ENCODE measurements at places on chromosomes 1 and 21. TPM values are rescaled to one million over a fixed set of nuclear protein-coding genes. Genes with fewer than 3 reads are reported as not detected.

GRCh38 chr1:68347415-68347814, 102.3 kb downstream of the RPE65 start:
- DNase-seq, result no peak

DNA sequence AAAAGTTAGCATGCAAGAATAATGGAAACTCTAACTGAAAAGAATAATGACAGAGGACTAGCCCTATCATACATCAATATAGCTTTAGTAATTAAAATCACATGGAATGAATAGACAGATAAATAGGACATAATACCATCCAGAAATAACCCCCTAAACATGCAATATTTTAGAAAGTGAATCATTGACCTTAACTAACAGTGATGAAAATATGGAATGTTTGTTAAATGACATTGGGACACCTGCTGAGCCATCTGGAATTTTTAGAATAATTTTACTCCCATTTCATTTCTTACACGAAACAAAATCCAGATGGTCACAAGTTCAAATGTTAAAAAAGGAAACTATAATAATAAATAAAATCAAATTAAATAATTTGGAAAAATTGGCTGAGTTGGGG, 53.1 kb upstream of the FMO3 start:
- DNase-seq, result no peak

GRCh38 chr21:27129215-27129614, 162.3 kb upstream of the ADAMTS5 start:
- no peak for DNase-seq

DNA sequence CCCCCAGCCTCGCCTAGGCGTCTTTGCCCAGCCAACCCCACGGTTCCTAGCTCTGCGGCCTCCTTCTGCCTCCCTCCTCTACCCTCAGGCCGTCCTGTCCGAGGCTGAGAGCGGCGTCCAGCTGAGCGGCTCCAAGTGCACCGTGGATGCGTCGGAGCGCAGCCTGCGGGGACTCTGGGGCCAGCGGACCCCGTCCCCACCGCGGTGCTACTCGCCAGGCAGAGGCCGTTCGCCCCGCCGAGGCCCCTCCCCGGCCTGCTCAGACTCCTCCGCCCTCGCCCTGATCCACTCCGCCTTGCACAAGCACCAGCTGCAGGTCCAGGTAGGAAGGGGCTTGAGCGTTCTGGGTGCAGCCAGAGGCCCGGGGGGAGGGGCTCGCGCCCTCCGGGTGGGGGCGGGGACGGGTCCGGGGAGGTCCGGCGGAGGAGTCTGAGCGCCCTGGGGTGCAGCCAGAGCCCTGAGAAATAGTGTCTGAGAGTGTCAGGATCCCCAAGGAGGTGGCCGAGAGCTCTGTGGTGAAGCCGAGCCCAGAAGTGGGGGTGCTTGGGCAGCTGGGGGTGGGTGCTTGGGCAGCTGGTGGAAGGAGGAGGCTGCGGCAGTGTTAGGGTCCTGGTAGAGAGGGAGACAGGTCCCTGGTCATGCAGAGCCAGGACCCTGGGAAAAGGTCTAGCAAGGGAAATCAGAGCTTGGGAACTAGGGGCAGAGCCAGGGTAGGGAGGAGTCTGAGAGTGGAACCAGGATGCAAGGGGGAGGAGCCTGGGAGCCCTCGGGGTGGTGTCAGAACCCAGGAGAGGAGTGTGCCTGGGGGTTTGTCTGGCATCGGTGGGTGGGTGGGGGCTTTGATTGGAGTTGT, 3.2 kb upstream of the NBPF3 start:
- DNase-seq, result no peak

DNA sequence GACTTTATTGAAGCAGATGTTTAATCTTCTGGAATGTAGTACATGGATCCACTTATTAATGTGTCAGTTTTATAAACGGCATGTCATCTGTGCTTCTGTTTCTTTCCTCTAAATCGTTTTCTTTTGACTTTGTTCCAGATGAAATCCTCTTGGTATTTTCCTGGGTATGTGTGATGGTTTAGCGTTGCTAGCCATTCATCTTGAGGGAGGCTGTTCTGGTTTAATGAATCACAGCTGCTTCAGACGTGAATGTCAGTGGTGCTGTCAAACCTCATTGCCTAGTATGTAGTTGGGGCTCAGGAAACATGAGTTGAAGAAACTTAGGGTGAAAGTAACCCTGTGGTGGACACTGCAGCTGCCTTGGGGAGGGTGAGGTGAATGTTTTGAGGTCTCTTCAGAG, 33.2 kb downstream of the KCNK1 start:
- DNase-seq, result no peak

DNA sequence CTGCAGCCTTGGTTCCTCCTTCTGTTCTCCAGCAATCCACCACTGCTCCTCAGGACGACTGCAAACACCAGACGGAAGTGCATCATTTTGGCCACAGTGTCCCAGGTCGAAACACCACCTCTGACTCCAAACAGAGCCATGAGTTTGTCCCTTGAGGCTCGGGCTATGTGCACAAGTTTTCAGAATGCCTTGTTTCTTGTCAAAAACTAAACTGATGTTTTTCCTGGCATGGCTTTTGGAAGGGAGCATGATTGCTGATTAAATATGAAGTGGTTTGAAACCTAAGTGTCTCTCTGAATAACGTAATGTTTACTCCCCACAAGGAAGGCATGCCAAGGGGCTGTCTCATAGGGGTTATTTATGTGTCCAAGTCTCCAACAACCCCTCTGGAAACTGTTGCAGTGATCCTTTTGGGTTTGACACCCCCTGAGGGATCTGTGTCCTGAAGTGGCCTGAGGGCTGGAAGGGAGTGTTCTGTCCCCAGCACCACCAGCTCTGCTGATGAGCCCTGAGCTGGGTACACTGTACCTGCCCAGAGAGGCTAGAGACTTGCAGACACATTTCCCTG, 132.7 kb downstream of the PLPP3 start:
- DNase-seq, result no peak

Gene TMEM39B
- total RNA-seq, result 4.2 TPM

GRCh38 chr21:45386336-45386727, 18.6 kb upstream of the COL18A1 start:
- DNase-seq, result no peak

Gene USH2A
- 0.16 TPM for total RNA-seq

DNA sequence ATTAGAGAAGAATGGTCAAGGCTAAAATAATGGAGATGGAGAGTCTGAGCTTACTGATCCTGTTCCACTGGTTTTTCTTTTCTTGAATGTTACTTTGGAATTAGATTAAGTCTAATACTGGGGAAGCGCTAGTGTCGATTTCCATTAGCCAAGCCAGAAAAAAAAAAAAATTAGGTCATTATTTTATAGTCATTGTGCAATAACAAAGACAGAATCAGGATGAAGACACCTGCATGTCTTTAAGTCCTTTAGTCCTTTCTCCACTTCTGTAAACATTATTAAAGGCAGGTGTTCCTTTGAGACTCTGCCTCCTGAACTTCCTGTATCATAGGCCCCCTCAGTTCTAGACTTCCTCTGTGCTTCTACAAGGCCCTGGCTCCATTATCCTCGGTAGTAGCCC, 42.8 kb downstream of the MYSM1 start:
- DNase-seq, result no peak

DNA sequence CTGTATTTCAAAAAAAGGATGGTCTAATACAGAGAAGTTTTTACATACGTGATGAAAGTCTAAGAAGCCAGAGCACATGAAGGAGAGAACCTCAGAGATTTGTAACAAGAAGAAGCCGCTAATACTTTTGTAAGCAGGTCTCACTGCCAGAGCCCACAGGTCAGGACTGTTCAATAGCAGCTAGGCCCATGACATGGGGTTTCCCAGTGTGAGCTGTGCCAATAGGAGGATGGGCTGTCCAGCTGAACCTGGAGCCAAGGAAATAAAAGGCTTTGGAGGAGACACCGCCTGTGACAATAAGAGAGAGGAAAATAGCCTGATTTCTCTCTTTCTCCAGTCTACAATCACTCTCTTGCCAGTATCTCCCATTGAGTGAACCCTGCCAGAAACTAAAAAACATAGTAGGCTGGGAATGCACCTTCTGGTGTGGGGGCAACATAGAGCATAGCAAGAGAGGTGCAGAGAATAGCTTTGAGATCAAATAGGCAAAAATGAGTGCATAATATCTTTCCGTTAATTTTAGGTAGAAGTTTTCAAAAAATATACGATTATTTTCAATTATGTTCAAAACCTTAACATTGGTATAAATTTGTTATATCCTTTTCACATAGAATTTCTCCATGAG, 360.3 kb downstream of the NEGR1 start:
- DNase-seq, result no peak

DNA sequence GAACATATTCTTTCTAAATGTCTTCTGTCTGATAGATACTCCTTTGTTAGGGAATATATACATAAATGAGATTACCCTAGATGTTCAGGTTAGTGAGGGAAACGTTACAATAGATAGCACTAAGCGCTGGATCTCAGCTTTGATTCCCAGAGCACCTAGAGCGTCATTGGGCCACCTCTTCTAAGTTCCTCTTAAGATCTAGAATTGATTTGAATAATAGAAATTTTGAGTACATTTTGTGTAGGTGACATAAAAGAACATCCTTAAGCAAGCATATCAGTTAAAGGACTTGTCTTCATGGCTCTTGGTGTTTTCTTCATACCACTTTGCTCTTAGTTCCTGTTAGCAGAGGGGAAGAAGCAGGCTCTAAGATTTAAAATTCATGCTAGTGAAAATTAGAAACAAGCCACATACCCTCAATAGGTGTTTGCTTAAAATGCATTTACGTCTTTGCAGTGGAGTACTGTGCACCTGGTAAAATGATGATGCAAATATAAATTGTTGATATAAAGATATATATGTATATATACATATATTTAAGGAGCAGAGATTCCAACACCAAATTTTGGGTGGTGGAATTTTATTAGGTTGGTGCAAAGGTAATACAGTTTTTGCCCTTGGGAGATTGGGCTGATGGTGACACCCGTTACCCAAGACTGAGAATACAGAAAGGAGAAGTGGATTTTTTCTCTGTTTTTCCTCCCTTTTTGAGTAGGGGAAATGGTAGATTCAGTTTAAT, 47.1 kb downstream of the DYRK1A start:
- DNase-seq, result no peak

DNA sequence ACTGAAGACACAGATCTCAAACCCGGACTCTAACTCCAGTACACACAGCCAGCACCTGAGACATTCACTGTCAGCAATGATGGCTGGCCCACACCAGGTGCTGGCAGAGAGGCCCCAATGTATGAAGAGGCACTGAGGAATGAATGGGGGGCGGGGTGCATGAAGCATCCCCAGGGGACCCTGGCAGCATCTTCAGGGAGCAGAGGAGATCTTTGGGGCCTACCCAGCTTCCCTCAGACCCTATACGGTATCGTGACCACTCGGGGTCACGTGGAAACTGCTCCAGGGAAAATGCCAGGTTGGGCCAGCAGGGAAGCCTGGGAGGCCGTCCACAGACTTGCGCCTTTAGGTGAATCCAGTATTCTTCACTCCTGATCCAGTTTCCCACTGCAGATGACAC, 84.3 kb downstream of the NPHP4 start:
- no peak for DNase-seq

Gene CACNA1S
- 1.9 TPM for total RNA-seq

Gene SIK1
- 27.1 TPM for total RNA-seq

Gene SGIP1
- 8.4 TPM for total RNA-seq

Gene SERPINC1
- not detected for total RNA-seq

GRCh38 chr1:160858097-160858496, 4.6 kb downstream of the CD244 start:
- DNase-seq, result no peak

Gene BMP8A
- total RNA-seq, result 0.95 TPM

GRCh38 chr1:78491451-78492071, 787 bp downstream of the PTGFR start:
- no peak for DNase-seq

DNA sequence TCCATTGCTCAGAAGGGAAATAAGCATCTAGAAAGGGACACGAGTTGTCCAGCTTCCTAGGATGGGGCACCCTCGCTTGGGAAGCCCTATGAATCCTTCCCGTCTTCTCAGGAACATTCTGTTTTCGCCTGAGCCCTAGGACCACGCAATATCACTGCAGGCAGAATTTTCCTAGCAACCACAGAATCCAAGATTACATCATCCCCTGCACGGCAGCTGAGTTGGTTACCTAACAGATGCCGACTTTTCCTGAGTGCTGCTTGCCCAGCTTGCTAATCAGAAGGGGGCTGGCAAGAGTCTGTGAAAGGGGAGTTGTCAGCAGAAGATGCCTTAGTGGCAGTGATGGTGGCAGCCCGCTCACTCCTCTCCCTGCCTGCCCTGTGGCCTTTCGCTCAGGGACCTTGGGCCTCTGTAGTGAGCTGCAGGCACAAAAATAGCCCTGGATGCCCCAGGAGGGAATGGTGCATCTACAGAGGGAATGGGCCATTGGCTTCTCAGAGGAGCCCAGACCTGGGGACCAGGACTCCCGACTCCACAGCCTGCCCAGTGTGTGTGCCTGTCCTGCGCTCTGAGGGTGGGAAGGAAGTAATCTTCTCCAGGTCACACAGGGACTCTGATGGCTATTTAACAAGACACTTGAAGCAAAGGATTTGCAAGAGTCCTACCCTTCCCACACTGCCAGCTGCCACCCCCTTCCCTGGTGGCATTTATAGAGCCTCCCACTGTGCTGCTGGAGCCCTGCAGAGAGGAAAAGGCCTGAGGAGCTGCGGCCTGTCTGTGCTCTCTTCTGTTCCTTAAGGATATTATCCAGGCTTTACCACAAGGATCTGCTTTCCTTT, 28.9 kb upstream of the CLSTN1 start:
- DNase-seq, result no peak

Gene GJA4
- total RNA-seq, result 15.6 TPM

Gene MXRA8
- 62.7 TPM for total RNA-seq

Gene ARHGEF2
- total RNA-seq, result 63.3 TPM

DNA sequence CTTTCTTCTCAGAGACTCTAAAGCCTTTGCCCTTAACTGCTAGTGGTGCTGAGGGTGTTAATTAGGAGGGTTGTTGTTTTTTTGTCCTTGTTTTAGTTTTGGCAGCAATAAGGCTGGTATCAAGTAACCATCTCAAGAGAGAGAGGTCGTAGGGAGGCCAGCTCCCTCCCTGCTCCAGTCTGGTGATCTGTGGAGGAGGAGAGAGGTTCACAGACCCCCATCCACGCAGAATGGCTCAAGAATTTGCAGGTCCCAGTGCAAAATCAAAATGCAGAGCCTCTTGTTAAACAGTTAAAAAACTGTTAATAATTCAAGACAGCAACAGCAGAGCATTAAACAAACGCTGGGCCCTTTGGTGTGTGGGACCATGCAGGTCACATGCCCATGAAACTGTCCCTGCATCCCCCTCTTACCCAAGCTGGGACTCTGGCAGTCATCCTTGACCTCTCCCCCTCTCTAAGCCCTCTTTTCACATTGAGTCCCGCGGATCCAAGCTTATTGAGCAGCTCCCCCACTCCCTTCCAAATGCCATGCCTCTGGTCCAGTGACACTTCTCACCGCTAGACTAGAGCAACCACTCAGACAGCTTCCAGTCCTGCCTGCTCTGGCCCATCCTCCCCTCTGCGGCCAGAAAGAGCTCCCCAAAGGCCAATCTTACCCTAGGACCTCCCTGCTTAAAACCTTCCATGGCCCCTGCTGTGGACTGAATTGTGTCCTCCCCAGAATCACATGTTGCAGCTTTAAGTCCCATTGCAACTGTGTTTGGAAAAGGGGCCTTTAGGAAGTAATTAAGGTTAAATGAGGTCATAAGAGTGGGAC, 47.7 kb upstream of the RPL11 start:
- DNase-seq, result no peak
